GF-D8 (cell line): ENCODE measurements at places on chromosomes 2 and 18.

DNA sequence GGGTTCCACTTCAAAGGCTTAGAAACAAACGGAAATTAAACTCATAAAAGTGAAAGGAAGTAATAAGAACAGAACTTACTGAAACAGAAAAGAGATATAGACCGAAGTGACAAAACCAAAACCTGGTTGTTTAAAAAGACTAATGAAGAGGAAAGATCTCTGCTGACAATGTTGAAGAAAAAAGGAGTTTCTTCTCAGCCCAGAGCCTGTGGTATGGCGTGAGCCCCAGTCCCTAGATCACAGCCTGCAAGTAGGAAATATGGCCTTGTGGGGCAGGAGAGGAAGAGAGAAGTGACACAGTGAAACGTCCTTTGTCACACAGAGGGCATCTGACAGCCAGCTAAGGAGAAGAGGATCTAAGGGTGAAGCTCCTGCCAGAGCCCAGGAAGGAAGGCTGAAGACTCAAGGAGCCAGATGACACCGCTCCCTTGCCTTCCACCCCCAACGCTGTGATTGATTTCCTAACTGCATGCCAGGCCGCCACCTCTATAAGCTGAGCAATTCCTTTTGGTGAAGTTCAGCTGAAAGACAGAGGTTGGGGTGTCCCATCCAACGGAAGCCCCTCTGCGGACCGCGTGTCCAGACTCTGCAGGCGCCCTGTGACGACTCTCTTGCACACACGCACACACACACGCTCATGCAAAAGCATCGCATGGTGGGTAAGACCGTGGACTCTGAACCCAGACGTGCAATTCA, 141.1 kb downstream of the HDAC4 start:
- DNase-seq = peak; percentile 65

DNA sequence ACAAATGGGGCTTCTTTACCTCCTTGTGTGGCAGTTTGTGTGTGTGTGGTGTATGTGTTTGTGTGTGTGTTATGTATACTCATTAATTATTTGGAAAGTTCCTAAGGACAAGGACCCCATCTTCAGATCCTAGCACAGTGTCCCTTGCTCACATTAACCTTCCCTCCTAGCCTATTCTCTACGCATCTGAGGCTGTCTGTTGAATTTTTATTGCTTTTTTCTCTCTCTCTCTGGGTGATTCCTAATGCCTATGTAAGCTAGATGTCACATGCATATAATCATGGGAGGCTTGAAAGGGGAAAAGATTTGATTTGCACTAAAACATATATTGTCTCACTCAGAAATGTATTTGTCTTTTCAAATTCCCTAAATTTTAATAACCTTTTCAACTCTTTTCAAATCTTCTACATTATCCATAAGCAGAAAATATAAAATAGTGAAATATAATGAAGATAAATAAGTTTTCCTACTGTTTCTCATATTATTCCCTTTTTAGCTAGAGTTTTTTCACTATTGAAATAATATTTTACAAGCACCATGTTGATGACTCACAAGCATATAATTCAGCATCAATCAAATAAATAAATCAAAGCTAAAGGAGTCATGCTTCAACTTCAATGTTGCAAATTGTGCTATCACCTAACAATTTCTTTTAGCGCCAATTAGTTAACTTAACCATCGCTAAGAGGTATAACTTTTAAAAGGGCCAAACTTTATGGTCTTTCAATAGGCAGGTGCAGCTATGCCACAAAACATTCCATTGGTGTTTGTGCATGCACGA, 199.0 kb upstream of the ERBB4 start:
- no peak for DNase-seq

DNA sequence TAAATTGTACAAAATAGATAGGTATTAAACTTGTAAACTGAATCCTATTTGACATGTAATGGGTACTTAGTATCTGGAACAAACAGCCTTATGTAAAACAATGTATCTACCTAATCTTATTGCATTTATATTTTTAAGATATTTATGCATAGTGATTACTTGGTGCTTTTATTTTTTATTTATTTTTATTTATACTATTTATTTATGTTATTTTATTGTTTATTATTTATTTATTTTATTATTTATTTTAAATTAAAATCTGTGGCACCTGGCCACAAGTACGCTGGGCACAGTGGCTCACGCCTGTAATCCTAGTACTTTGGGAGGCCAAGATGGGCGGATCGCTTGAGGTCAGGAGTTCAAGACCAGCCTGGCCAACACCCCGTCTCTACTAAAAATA, 26.9 kb downstream of the MRO start:
- DNase-seq = no peak

DNA sequence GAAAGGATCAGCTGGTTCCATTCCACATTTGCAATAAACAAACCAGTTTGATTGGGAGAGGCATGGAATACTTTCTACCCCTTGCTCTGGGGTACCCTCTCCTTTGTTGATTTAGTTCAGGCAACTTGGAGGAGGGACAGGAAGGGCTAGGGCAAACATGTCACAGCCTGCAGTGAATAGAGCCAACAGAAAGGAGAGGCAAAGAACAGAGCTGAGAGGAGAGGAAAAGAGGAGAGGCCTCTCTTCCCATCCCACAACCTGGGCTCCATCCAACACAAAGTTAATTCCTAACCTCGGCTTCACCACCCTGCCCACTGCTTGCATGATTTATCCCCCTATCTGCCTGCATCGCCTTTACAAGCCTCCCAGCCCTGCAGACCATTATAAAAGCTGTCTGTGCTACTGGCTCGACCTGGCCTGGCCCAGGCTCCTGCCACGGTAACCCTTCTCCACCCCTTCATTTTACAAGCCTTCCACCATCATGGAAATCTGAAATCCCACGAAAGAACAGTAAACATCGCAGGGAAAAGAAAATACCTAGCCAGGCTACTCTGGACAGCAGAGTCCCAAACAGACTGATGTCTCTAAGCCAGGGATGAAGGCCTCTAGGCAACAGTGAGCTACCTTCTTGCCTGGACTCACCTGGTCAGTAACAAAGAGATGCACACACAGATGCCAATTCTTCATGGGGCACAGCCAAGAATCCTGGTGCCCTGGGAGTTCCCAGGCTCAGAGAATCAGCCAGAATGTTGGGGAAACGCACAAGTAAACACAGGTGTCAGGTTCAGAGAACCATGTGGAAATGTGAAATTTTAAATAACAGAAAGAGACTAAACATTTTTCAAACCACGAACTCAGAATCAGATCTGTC, 43.6 kb downstream of the NHEJ1 start:
- DNase-seq = no peak

DNA sequence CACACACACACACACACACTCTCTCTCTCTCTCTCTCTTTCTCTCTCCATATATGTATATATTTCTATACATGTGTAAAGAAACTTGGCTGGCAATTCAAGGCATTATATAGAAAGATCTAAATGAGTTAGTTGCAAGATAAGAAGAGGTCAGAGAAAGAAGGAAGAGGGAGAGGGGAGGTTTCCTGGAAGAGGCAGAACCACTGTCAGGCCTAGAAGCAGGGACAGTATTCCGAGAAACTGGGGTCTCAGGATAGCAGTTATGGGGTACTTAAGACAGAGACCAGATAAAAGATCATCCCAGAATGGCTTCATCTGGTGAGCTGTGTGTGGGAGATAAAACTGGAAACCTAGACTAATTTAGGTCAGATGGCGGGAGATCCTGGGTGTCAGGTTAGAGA, 180.8 kb downstream of the CAMKMT start:
- DNase-seq = no peak
